Right hindlimb (tissue), 1 donor: ENCODE measurements at places on chromosomes 13 and 19.

DNA sequence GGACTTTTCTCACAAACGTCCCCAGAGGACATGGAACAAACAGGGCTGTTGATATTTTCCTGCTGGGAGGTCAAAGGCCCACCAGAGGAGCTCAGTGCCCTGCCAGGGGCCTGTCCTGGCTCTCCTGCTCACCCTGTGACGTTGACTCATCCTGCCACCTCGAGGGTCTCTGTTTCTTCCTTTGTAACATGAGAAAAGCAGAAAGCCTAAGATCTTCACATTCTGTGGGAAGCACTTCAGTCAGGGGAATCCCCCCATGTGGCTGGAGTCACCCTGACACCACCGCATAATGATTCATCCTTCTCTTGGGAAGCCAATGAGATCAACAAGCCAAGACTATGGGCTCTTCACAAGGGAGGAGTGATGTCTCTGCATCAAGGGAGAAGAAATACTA, 147.9 kb downstream of the KATNAL1 start:
- no peak for DNase-seq

GRCh38 chr13:109384491-109385241, 401.7 kb downstream of the IRS2 start:
- no peak for DNase-seq

GRCh38 chr13:83333614-83334388, 548.5 kb downstream of the SLITRK1 start:
- no peak for DNase-seq

GRCh38 chr19:33904681-33905080, 108.0 kb downstream of the KCTD15 start:
- peak; percentile 41 for DNase-seq

DNA sequence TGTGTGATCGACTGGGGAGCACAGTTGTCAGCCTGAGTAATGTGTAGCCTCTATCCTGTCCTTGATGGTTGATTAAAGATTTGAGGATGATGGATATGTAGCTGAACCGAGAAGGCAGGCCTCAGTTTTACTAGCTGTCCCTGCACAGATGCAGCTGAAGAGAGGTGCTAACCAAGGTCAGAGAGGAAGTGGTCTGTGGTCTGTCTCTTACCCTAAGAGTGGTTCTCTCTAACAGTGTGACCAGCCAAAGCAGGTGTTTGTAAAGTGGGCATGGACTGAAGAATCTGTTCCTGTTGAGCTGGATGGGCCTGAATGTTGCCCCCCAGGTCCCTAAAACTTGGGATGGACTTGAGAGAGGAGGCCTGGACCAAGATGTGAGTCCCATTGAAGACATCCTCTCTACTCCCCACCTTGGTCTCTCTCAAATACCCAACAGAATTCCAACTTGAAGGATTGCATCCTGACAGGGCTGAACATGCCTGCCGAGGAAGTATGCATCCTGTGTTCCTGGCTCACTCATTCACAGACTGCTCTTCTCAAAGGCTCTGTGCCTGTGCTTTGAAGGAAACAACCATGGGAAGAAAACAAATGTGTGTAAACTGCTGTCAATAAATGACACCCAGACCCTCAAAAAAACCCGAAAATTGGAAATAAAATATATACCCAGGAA, 223.8 kb downstream of the MAB21L1 start:
- DNase-seq = no peak
